ENCODE measurements at places on chromosomes 4 and X.

DNA sequence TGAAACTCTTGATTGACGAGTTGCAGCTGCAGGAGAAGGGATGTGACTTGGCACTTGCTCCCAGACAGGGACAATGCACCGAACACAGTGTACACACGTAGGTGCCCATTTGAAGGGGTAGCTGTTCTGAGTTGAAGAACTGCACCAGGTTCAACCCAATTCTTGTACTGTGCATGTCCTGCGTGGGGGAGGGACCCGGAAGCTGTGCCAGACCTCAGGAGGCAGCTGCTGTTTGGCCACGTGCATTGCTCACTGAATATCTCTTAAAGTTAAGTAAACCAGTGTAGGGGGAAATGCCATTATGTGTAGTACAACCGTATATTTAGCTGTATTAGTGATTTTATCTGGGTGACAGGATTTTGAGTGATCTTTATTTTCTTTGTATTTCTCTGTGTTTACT, 12.0 kb upstream of the RBBP7 start:
- no peak for DNase-seq

GRCh38 chrX:104430742-104431119, 135.3 kb upstream of the IL1RAPL2 start:
- DNase-seq: no peak

GRCh38 chr4:25450491-25450901, 73.4 kb downstream of the ANAPC4 start:
- no peak for DNase-seq

DNA sequence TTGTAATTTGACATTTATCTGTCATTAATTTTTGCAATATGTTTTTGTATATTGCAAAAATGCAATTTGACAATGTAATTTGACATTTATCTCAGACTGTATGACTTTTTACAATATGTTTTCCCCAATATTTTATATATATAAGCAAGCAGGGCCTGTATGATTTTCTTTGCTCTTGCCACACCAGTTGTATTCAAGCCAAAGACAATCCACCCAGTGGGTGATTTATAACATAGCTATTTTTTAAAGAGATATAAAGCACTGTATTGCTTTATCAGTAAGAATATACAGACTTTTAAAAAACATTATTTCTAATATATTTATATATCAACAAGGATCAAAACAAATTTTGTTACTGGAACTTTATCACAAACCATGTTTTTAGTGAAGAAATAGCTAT, 47.3 kb downstream of the SLIT2 start:
- DNase-seq: no peak

DNA sequence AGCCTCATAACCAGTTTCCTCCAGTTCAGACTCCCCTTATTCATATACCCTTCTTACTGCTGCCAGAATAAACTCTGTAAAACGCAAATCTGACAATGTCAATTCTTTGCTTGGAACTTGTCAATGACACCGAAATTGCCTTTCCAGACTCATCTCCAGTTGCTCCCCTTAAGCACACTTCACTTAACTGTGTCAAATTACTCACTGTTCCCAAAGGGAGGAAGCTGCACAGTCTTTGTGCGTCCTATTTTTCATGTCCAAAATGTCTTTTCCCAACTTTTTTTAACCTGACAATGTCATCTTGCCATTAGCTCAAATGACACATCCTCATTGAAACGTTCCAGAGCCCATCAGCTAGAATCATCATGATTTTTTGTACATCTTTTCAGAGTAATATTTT, 867.3 kb downstream of the RPA4 start:
- DNase-seq: no peak

DNA sequence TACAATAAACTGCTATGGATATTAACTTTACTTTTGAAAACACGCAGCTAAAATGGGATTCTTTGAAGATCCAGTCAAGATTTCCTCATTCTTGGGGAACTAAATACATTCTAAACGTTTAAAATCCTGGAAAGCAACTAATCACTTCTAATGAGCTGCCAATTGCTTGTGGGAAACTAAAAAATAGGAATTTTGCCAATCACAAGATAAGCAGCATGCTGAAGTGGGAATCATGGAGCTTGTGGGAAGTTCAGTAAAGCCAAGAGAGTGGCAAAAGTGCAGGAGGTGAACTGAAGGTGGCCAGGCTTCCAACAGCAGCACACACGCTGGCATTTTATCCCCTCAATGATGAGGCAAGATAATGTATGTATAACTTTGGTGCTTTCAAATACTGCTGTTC, 133.0 kb downstream of the GPC3 start:
- no peak for DNase-seq

DNA sequence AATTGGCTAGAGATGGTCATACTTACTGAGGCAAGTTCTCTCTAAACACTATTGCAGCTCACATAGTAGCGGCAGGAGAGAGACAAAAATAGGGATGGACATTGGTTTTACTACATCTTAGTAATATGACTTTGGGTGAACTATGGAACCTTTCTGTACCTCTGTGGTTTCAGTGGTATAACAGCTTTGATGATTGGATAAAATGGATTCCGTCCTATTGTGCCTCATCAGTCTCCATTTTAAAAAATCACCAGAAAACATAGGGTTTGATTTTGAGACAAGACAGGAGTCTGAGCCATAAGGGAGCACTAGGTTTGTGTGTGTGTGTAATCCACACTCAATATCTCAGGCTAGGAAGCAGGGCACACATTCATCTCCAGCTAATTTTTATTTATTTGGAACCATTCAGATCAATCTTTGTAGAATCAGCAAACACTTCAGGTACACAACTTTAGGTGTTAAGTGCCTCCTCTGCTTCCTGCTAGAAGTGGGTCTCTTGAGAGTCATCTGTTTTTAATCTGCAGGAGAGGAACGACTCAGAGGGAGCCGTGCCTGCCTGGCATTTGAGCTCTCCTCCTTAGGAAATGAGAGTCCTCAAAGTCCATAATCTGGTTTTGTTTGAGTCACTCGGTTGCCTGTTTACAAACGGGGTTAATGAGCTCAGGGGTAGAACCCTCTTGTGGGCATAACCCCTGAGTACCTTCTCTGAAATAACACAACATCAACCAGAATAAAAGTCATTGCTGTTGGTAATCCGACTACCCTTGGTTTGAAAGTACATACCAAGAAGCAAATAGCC, 238.5 kb upstream of the BOD1L1 start:
- no peak for DNase-seq

Measured in stimulated activated CD4-positive, alpha-beta T cell treated with anti-CD3 and anti-CD28 coated beads, Interleukin-4, amount 100 ng/mL, for 4 hours (primary cell).